Fibroblast of the conjunctiva (primary cell): ENCODE measurements at places on chromosomes 6 and 20.

GRCh38 chr6:41553405-41553999, 7.3 kb downstream of the FOXP4 start:
- DNase-seq: no peak

GRCh38 chr6:32177788-32178546, at the start of gene RNF5:
Gene RNF5 (plus strand): TSS chr6:32178405. CDS start chr6:32178512, 107 bp downstream.
- DNase-seq: peak; percentile 100

DNA sequence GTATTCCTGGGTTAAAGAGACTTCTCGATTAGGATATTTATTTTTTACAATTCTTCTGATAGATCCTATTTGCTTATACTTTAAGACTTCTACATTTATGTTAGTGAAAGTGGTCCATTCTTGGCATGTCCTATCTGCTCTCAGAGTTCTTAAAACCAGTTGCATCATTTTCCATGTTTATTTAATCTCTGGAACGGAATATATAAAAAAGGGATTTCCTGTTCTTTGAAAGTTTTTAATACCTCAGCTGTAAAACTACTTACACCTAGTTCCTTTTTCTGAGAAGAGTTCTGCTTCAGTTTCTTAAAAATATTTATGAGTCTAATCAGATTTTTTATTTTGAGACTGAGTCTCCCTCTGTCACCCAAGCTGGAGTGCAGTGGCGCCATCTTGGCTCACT, 18.0 kb upstream of the MYL9 start:
- no peak for DNase-seq

DNA sequence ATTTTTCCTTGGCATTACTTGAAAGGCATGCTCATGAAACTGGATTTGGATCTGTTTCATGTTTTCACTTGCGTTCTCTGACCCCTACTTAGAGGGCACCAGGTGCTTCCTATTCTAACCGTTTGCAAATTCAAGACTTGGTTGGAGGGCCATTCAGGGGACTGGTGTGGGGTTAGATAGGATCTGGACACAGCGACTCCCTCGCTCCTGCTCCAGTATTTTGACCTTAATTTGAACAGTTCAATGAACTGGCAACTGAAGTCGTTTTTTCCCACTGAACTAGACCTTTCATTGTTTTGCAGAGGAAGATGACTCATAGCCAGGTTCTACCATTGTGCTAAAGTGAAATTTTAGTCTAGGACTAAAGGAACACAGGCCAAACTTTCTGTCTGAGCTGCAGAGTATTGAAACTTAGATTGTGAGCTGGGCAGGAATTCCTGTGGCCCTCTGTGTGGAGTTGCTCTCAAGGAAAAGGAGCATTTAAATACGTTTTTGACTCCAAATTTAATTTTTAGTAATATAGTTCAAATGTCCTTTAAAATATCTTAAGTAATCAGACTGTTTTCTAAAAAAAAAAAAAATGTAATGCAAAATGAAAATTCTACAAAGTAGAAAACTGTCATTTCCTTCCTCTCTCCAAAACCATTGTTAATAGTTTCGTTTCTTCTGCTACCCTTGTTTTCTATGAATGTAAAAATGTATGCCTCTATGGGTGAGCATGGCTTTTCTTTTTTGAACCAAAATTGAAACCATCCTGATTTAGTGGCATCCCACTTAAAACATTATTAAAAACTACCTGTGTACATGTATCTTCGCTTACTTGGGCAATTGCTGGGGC, 64.8 kb downstream of the UTRN start:
- no peak for DNase-seq

- DNase-seq: no peak
These were observed 835.3 kb upstream of the EPHA7 start for GRCh38 chr6:94254689-94255088.

DNA sequence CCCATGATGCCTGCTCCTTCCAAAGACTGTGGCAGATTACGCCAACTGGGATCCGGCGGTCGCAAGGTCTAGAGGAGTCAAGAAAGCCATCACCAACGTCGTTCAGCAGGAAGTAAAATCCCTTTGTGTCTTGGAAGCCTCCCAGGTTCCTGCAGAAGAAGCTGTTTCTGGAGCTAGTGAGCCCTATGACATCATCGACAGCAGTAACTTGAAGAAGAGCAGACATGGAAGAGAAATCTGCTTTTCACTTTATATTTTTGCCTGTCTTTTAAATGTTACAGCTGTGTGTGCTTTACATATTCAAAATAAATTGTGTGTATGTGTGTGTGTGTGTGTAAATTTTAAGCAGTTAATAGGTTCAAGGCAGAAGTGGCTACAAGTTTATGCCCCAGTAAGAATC, 7.4 kb upstream of the OR2H2 start:
- DNase-seq: no peak

DNA sequence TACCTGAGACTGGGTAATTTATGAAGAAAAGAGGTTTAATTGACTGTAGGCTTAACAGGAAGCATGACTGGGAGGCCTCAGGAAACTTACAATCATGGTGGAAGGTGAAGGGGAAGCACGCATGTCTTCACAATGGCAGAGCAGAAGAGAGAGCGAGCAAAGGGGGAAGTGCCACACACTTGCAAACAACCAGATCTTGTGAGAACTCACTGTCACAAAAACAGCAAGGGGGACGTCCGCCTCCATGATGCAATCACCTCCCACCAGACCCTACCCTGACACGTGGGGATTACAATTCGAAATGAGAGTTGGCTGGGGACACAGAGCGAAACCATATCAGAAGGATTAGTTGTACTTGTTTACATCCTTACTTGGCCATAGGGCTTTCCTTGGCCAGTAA, 49.7 kb downstream of the FIG4 start:
- no peak for DNase-seq

DNA sequence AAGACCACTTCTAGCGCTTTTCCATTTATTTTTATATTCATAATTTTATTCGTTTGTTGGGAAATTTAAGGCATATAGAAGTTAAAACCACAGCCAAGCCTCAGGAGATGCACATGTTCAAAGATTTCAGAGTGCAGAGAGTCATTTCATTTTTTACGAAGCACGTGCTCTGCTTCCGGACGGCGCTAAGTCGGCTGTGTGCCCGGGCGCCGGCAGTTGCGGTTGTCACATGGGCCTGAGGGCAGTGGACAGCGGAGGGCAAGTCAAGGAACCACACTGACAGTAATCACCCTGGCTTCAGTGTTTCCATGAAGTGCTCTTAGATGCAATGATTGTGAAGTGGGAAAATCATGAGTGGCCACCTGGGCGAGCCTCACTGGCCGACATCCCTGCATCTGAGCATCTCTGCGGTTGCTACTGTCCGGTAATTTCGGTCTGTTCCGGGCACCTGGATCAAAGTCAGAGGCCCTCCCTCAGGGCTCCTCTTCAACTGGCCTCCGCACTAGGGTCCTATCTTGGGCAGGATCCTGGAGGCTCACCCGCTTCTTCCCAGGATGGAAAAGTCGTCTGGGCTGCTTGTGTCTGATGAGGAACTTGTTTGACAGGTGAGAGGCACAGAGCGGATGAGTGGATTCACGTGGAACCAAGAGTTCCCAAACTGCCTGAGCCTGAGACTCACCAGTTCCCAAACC, 90.8 kb downstream of the DACT2 start:
- DNase-seq: no peak

DNA sequence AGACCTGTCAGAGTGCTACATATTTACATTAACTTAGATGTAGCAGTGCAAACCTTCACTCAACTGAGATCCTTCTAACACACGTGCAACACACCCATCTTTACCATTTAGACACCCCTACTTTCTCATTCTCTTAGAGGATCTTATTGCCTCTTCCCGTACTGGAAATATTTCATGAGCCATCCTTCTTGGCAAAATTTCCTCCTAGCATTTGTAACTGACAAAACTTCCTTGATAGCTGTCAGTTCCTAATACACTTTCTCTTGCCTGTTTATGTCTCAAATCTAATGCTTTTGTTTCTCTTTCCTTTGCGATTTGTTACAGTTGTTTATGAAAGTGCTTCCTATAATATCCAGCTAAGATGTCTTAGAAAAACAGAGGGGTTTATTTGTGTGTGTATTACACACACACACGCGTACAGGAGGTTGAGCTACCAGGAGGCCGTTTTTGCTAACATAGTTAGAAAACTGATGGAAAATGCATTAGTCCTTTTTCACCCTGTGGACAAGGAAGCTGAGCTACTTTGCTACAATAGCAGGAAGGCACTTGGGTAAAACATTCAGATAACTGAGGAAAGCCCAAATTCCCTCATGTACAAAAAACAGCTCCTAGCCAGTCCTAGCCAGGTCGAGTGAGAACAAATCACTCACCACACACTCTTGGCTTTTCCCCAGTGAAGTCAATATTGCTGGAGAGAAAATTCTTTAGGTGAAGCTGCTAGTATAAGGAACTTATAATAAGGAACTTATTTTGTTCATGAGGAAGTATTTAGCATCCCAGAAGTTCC, 153.6 kb downstream of the NFATC2 start:
- DNase-seq: no peak

- no peak for DNase-seq
These were observed 27.8 kb downstream of the THBS2 start for GRCh38 chr6:169225887-169226286.

GRCh38 chr6:56906752-56907151, 48.2 kb upstream of the BEND6 start:
- DNase-seq: no peak

DNA sequence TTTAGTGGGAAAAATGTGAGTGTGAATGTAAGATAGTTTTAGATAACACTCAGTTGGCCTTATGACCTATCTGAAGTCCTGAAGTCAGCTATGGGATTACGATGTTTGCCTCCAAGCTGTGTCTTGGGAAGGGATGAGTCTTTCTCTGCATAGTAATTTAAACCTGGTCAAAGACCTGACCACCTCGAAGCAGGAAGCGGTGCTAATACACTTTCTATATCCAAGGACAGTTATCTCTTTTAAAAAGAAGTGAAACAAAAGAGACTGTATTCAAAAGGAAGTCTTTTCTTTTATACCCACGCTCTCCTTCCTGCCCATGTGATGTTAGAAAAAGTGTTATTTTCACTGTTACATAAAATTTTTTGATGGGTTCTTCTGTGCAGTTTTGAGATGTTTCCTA, 94.9 kb downstream of the JARID2 start:
- no peak for DNase-seq

- DNase-seq: no peak
These were observed 1310.5 kb upstream of the CITED2 start for GRCh38 chr6:140684776-140685550.

GRCh38 chr20:6115221-6115895, 7.5 kb downstream of the FERMT1 start:
- no peak for DNase-seq

GRCh38 chr6:152669895-152670294, 27.8 kb upstream of the MYCT1 start:
- DNase-seq: peak; percentile 28

- no peak for DNase-seq
These were observed 59.5 kb upstream of the ADGRG6 start for GRCh38 chr6:142242269-142242668.

DNA sequence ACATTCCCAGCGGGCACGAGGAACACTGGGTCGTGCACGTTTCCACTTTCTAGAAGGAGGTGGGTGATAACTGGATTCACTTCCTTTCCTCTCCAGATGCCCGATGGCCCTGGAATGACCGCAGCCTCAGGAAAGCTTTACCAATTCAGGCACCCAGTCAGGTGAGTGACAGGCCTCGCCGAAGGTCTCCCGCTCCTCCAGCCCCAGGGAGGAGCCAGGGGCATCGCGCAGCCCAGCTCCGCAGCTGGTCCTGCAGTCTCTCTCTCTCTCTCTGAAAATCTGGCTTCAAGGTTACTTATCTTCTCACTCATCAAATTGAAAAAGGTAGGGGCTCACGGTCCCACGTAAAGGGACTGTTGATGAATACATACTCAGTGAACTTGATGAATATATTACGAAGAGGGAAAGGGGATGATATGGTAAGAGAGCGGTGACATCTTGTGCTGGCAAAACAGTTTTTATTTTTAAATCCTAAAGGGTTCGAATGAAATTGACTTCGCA, 891 bp downstream of the RIPPLY2 start:
- no peak for DNase-seq

GRCh38 chr20:58839474-58839874, 11.2 kb downstream of the GNAS-AS1 start:
- no peak for DNase-seq

- no peak for DNase-seq
These were observed 89.7 kb upstream of the EEF1E1 start for GRCh38 chr6:8192067-8192466.

- DNase-seq: peak; percentile 26
These were observed 132.8 kb downstream of the PFDN4 start for GRCh38 chr20:54340667-54341081.

GRCh38 chr6:131532580-131533039, 40.4 kb upstream of the ARG1 start:
- DNase-seq: no peak

DNA sequence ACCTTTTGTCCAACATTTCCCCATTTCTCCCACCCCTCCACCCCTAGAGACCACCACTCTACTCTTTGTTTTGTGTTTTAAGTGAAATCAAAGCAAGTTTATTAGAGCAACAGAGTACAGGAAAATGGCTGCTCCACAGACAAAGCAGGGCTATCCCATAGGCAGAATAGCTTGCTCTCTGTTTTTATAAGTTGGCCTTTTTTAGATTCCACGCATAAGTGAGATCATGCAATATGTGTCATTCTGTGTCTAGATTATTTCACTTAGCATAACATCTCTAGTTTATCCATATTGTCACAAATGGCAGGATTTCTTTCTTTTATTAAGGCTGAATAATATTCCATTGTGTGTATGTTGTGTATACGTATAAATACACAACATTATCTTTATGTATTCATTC, 30.1 kb upstream of the SMLR1 start:
- no peak for DNase-seq

GRCh38 chr6:145006914-145007313, 721.8 kb downstream of the UTRN start:
- no peak for DNase-seq

DNA sequence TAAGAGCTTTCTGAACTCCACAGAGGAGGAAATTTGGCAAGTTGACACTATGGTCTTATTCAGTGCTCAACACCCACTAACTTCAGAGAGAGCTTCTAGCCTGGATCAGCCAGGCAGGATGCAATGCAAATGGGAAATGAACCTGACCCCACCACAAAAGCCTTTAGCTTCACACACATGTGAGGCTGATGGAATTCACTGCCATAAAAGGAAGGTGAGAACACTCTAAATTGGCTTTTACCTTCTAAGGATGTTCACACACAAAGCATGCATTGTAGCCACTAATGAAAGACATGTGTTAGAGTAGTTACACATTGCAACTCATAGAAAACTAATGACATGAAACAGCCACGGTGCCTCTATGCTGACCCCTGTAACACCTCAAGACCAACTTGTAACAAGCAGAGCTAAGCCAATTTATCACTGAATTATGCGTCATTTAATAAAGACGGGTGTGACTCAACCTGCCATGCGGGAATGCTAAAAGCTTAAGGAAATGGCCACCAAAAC, 262.1 kb downstream of the HACE1 start:
- peak; percentile 29 for DNase-seq

- DNase-seq: no peak
These were observed 73.3 kb upstream of the TOP1 start for GRCh38 chr20:40955326-40955725.

- no peak for DNase-seq
These were observed 1.6 kb downstream of the MAP1LC3A start for GRCh38 chr20:34560141-34560523.
